ENCODE measurements at places on chromosomes 3 and 15.

DNA sequence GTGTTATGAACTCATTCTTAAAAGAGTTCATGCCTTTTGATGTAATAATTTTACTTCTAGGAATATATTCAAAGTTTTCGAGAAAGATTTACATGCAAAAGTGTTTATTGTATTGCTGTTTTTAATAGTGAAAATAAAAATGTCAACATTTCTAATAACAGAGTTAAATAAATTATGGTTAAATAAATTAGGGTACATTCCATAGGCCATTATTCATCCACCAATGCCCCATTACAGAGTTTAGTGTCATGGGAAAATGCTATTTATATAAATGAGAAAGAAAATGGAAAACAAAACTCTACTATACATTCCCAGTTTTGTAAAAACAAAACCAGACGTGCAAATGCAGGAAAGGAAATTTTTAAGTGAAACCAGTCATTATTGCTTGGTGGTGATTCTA lies 538.1 kb upstream of the TBL1XR1 start:
- DNase-seq, result no peak
- no peaks in the 10 kb centered on the region for H3K27me3 ChIP-seq
- no peak overlapping the region for H3K27ac ChIP-seq
- H3K4me1 ChIP-seq, result no peaks in the 10 kb centered on the region

DNA sequence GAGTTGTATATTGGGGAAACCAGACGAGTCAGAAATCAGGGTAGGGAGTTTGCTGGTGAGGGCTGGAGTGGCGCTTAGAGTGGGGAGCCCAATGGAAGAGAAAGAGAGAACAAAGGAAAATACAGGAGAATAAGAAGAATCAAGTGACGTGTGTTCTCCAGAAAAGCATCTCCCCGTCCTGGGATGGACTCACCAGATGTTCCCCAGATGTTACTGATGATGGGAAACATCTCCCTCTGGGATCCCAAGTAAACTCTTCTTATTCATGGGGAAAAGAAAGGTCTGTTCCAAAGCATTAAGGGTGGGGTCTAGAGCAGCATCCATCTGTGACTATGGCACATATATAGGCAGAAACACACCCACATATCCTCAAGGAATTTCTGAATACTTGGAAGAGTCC lies 3.0 kb upstream of the CSRNP1 start:
- DNase-seq, result no peak
- peaks cover 6% of the 10 kb centered on the region for H3K36me3 ChIP-seq
- H3K27me3 ChIP-seq, result no peaks in the 10 kb centered on the region
- H3K4me1 ChIP-seq, result peaks cover 18% of the 10 kb centered on the region
- peak overlapping the region; percentile 72 for H3K27ac ChIP-seq
- peak overlapping the region; percentile 36 for H3K4me3 ChIP-seq

DNA sequence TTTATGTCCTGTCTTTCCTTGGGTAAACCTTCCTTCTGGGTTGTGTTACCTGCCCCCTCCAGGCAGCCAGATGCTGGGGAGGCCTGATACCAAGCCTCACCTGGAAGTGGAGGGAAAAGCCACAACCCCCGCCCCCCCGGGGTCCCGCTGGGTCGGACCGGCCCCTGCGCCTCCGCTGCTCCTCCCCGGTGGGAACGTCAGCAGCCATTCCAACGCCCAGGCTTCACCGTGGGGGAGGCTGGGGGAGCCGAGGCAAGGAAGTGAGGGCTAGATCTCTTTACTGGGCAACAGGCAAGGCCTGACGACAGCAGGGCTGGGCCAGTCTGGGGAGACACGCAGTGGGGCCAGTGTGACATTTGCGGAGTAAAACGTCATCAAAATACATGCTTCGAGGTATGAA lies 53.0 kb upstream of the SNRPA1 start:
- no peak overlapping the region for H3K4me3 ChIP-seq
- H3K4me1 ChIP-seq, result no peaks in the 10 kb centered on the region
- no peak for DNase-seq
- no peak overlapping the region for H3K27ac ChIP-seq
- peaks cover 45% of the 10 kb centered on the region for H3K27me3 ChIP-seq
- H3K36me3 ChIP-seq, result no peaks in the 10 kb centered on the region

DNA sequence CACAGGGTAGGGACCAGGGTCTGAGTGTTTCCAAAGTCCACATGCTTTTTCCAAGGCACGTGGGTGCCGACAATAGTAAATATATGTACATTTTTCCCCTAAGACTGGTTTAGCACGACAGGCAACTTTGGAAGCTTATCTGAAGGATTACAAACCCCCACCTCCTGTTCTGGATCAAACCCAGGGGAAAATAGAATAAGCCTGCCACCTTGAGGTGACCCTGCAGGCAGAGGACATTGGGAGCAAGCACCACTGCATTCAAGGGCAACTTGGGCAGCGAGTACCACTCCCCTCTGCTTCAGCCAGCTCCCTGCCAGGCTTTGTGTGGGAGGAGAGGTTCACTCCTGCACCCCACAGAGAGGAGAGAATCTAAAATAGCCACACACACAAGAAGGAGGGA lies 44.8 kb downstream of the KBTBD12 start:
- DNase-seq, result no peak
- H3K4me1 ChIP-seq, result no peaks in the 10 kb centered on the region
- no peaks in the 10 kb centered on the region for H3K36me3 ChIP-seq
- H3K4me3 ChIP-seq, result no peak overlapping the region
- H3K27ac ChIP-seq, result no peak overlapping the region
- H3K27me3 ChIP-seq, result peaks cover 55% of the 10 kb centered on the region

- peaks cover 42% of the 10 kb centered on the region for H3K4me1 ChIP-seq
- no peaks in the 10 kb centered on the region for H3K27me3 ChIP-seq
- H3K4me3 ChIP-seq, result peak overlapping the region; percentile 98
- H3K27ac ChIP-seq, result peak overlapping the region; percentile 97
- peaks cover 2% of the 10 kb centered on the region for H3K36me3 ChIP-seq
- no peak for DNase-seq
Observed at GRCh38 chr15:34336991-34337556, 507 bp downstream of the SLC12A6 start.

DNA sequence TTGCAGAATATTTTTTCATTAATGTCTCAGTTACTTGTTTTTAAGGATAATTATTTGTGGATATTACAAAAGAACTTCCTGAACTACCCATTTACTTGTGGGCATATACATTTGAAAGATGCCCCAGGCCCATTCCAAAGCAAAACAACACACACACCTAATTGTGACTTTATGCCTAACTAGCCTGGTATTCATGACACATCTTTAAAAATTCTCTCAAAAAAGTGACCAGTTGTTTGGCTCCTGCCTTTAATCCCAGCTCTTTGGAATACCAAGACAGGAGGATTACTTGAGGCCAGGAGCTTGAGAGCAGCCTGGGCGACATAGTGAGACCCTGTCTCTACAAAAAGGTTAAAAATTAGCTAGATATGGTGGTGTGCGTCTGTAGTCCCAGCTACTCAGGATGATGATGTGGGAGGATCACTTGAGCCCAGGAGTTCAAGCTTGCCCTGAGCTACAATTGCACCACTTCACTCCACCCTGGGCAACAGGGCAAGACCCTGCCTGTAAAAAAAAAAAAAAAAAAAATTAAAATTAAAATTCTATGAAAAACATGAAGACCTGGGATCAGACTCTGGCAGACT lies 51.7 kb upstream of the SLC4A7 start:
- H3K4me1 ChIP-seq, result peaks cover 13% of the 10 kb centered on the region
- peak overlapping the region; percentile 92 for H3K27ac ChIP-seq
- peaks cover 3% of the 10 kb centered on the region for H3K36me3 ChIP-seq
- H3K4me3 ChIP-seq, result no peak overlapping the region

Data from T-helper 17 cell (primary cell).